WTC11 (cell line): ENCODE measurements at places on chromosomes 16 and 17. TPM values are rescaled to one million over a fixed set of nuclear protein-coding genes. Genes with fewer than 3 reads are reported as not detected.

The ATP6V0A1 gene
- 49.7 to 55.2 TPM (median 50.9 TPM) in 3 replicates for total RNA-seq

The PRRT2 gene
- 20.5 to 25.3 TPM (median 23.6 TPM) in 3 replicates for total RNA-seq

The DLX4 gene
- 1.3 to 1.8 TPM (median 1.6 TPM) in 3 replicates for total RNA-seq

The TEX14 gene
- 0.76 to 1.4 TPM (median 1.3 TPM) in 3 replicates for total RNA-seq

The BRICD5 gene
- total RNA-seq = 12.5 to 15.2 TPM (median 13.6 TPM) in 3 replicates

The GSDMA gene
- total RNA-seq = not detected in 3 replicates

The JPH3 gene
- total RNA-seq = 37.9 to 41.2 TPM (median 39.0 TPM) in 3 replicates

The OR3A3 gene
- total RNA-seq = not detected in 3 replicates

The KCNG4 gene
- total RNA-seq = not detected in 3 replicates

The MYL4 gene
- total RNA-seq = 0.50 TPM in 1 of 3 replicates, not detected in the others

The EFNB3 gene
- 14.3 to 14.7 TPM (median 14.5 TPM) in 3 replicates for total RNA-seq

The AATK gene
- total RNA-seq = 2.9 to 4.4 TPM (median 3.0 TPM) in 3 replicates

The ADAD2 gene
- total RNA-seq = 0.71 to 1.6 TPM (median 1.4 TPM) in 3 replicates

The SPAG7 gene
- total RNA-seq = 97.3 to 103 TPM (median 101 TPM) in 3 replicates

The PRKCB gene
- total RNA-seq = 6.9 to 13.4 TPM (median 11.3 TPM) in 3 replicates

The SECTM1 gene
- total RNA-seq = 0.14 to 0.57 TPM (median 0.22 TPM) in 3 replicates

The KRTAP9-8 gene
- total RNA-seq = not detected in 3 replicates

The MT1X gene
- 328 to 466 TPM (median 465 TPM) in 3 replicates for total RNA-seq

The HCRT gene
- not detected in 3 replicates for total RNA-seq

The SPNS3 gene
- total RNA-seq = not detected in 3 replicates

The SOX15 gene
- total RNA-seq = 15.2 to 19.9 TPM (median 17.5 TPM) in 3 replicates

The CTRB2 gene
- total RNA-seq = 5.8 to 11.8 TPM (median 6.8 TPM) in 3 replicates

The CORO1A gene
- 6.2 to 10.0 TPM (median 6.5 TPM) in 3 replicates for total RNA-seq

The ABCC12 gene
- total RNA-seq = not detected in 3 replicates

The EVPL gene
- 0.46 to 1.3 TPM (median 0.62 TPM) in 3 replicates for total RNA-seq

The HSD17B1 gene
- 1.5 to 1.6 TPM (median 1.5 TPM) in 3 replicates for total RNA-seq
